ENCODE measurements at places on chromosomes 3 and 15. TPM values are rescaled to one million over a fixed set of nuclear protein-coding genes. Genes with fewer than 3 reads are reported as not detected.
A peak's percentile ranks its signal among the peaks of the same experiment; 100 is the strongest.

GRCh38 chr3:50340448-50341329 lies at the start of gene RASSF1:
TSS of gene RASSF1 (minus strand) at chr3:50340836. CDS start at chr3:50340805, 31 bp downstream.
- DNase-seq = peak; percentile 67

GRCh38 chr3:55468251-55468650 lies 18.9 kb downstream of the WNT5A start:
- no peak for DNase-seq

- DNase-seq = no peak
Observed at GRCh38 chr15:25392806-25393205, 46.0 kb downstream of the UBE3A start.

DNA sequence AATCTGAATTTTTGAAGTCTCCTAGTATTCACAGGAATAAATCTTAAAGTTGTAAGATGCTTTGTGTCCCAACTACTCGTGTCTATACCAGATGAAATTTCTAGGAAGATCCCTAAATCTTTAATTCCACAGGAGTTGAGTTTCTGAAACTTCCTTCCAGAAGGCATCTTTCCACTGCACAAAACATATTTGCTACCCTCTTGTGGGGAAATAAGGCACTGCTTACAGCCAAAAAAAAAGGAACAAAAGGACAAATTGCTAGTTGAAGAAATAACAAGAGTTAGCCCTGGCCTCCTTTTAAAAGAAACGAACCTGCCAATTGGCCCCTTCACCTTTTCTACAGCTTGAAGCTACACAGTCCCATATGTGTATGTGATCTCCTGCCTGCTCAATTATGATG lies 54.0 kb downstream of the TAFA4 start:
- DNase-seq = no peak

DNA sequence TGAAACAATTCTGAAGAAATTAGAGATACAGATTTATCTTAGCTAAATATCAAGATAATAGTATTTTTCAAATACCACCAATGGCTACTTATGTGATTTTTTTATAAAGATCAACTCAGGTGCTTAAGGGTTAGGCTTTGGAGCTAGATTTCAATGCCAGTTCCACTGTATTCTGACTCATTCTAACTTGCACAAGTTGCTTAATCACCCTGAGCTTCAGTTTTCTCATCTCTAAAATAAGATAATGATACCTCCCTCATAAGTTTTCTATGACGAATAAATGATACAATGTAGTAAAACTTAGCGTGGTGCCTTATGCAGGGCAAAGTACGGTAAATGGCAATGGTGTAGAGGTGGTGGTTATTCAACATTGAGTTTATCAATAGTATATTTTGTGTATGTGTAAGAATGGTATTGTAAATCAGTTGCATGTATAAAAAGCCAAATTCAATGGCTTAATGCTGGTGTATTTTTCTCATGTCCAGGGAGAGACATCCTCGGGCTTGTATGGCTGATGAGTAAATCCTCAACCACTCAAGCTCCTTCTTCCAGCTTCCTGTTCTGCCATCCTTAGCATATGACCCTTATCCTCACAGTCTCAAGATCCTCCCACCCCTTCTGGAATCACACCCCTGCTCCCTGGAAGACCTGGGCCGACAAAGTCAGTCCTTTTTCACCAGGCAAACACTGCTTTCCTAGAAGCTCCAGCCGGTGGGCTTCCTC lies 505.9 kb upstream of the CFAP20DC start:
- no peak for DNase-seq

GRCh38 chr3:63932509-63933212 lies 20.5 kb upstream of the SCAANT1 start:
- no peak for DNase-seq

GRCh38 chr15:67807141-67807540 lies 18.2 kb upstream of the SKOR1 start:
- no peak for DNase-seq

DNA sequence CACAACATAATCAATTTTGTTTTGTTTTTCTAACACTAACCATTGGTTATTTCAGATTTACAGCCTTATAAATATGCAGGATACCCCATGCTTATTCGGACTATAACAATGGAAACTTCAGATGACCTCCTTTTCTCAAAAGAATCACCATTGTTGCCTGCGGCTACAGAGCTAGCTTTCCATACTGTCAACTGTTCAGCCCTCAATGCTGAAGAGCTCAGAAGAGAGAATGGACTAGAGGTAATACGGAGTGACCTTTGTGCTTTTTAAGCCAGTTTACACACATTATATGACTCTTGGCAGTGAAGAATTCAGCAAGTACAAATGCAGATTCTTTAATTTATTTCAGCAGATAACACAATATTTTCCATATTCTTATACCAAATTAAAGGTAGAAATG lies 81.8 kb downstream of the DNAJC13 start:
- DNase-seq = no peak

The DNAH1 gene
- 31.4 TPM for total RNA-seq
